Stimulated activated CD8-positive, alpha-beta memory T cell treated with anti-CD3 and anti-CD28 coated beads, Interleukin-15, amount 100 ng/mL, for 4 hours (primary cell): ENCODE measurements at places on chromosomes 1 and 21.

GRCh38 chr1:66271904-66272254 is 262.1 kb upstream of the SGIP1 start:
- no peak for DNase-seq

DNA sequence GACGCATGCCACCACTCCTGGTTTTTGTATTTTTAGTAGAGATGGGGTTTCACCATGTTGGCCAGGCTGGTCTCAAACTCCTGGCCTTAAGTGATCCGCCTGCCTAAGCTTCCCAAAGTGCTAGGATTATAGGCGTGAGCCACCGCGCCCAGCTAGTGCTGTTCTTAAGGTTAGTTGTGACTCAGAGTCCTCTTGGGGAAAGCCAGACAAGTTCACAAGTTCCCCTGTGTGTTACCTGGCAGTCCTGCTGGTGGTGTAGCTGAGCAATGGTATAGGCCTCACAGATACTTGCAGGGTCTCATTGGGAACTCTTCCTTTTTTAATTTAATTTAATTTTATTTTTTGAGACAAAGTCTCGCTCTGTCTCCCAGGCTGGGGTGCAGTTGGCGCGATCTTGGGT is 10.6 kb downstream of the CFAP126 start:
- DNase-seq = no peak

DNA sequence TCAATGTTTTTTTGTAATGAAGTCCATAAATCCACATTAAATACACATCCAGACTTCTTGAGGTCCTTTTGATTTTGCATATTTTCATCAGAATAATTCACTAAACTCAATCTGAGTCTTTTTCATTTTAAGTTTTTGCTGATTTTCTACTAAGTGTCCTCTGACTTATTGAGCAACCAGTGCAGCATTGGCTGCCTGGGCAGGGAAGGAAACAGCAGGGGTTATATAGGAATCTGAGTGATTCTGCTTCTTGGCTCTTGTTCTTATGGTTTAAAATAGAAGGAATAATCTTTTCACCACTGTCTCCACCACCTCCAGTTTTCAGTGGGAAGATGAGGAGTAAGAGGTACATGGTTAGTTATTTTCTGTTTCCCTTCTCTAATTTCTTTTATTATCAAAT is 88.4 kb downstream of the ST6GALNAC5 start:
- no peak for DNase-seq

GRCh38 chr1:155061381-155062150 is 2.0 kb upstream of the EFNA4 start:
- DNase-seq = peak; percentile 82

DNA sequence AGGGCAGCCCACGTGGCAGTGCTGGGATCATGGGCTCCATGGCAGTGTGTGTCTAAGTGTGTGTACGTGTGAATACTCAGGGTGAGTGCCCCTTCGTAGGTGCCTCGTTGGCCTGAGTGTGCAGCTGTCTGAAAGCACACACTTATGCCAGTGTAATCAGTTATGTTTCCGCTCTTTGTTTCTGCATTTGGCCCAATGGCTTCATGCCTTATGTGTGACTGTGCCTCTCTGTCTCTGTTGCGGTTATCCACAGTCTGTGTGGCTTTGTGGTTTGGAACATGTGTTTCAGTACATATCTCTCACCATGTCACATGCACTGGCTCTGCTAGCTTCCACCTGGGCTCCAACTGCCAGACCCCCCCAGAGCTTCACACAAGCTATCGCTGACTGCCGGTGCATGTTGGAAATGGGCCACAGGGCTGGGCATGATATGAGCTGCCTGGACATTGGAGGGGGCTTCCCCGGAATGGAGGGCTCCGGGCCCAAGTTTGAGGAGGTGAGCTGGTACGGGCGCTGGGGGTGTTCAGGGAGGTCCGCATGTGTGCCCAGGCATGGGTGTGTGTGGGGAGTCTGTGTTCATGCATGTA is 70.3 kb upstream of the TINAGL1 start:
- DNase-seq = no peak

DNA sequence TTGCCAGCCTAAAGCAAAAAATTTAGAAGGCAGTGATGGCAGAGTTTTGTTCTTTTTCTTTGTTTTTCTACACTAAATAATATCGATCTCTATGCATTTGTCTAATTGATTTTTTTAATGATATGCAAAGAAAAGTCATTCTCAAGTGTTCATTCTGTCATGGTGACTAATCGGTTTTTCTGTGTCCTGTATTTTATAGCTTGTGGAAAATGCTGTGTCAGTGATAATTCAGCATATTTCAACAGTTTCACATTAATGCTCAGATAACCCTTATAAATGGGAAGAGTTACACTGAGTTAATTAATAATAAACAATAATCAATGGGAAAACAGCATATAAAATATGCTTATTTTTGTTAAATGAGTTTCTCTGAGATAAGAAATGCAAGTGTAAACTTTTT is 824.9 kb downstream of the AMY1C start:
- DNase-seq = no peak

DNA sequence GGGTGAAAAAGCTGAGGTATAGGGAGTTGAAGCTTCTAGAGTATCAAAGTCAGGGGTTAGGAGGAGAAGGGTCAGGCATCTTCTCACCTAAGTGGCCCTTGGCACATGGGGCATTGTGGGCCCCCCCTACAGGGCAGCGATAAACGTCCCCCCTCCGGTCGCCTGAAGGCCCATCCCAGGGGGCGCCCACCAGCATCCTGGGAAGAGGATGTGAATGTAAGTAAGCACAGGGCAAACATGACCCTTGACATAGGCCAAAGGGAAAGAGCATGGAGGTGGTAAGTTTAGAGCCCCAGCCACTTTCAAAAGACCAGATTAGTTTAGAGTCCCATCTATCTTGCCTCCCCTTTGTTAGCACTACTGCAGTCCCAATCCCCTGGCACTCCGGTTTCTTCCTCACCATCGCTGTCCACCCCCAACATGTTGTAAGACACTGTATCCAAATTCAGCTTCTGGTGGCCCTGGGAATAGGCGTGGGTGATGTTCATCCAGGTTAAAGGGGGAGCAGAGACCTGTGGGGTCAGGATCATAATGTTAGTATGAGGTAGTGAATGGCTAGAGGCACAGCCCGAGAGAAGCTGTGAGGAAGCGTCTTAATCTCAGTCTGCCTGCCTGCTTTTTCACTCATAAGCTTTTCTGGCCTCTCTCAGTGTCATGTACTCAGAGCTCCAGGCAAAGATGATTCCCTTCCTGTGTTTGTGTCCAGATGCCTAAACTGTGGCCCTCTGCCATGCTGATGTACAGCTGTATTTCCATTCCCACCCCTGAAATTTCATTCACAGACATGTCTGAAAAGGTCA is 2.7 kb downstream of the ITGA10 start:
- DNase-seq = no peak

DNA sequence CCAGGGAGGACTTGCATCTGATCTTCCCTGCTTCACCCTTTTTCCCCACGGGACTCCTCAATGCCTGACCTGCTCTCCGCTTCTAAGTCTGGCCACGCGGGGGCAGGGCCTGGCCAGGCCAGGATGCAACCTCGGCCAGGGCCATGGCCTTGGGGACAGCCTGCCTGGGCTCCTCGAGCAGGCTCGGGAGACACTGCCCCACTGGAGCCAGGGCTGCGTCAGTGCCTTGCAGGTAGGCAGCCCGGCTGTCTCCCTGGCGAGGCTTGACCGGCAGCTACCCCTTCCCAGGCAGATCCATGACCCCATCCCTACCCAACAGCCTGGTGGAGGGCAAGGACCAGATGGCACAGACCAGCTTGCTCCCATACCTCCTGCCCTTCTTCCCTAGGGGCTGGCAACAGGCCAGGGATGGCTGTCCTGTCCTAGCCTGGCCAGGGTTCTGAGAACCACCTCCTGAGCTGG is 2.7 kb upstream of the PRDM16 start:
- DNase-seq = no peak

DNA sequence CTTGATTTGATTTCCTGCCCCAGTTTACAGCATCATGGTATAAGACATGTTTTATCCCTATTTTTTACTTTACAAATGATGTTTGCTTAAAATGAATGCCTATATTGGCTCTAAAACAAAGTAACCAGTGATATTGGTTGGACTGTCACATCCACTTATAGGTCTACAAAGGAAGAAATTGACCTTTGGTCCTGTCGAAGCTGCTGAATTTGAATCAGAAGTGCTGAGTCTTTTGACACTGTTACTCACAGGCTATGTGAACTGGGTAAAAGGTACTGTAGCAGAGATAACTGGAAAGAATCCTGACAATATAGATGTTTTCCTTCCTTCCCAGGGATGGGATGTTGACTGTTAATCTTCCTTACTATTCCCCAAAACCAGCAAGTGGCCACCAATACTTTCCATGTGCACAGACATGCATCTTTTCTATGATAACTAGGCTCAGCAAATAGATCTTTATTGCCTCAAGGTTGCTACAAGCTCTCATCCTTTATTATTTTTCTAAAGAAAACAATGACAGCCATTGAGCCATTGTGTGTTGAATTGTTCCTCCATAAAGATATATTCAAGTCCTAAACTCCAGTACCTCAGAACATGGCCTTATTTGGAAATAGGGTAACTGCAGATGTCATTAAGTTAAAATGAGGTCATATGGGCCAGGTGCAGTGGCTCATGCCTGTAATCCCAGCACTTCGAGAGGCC is 175.9 kb upstream of the NR5A2 start:
- DNase-seq = no peak

DNA sequence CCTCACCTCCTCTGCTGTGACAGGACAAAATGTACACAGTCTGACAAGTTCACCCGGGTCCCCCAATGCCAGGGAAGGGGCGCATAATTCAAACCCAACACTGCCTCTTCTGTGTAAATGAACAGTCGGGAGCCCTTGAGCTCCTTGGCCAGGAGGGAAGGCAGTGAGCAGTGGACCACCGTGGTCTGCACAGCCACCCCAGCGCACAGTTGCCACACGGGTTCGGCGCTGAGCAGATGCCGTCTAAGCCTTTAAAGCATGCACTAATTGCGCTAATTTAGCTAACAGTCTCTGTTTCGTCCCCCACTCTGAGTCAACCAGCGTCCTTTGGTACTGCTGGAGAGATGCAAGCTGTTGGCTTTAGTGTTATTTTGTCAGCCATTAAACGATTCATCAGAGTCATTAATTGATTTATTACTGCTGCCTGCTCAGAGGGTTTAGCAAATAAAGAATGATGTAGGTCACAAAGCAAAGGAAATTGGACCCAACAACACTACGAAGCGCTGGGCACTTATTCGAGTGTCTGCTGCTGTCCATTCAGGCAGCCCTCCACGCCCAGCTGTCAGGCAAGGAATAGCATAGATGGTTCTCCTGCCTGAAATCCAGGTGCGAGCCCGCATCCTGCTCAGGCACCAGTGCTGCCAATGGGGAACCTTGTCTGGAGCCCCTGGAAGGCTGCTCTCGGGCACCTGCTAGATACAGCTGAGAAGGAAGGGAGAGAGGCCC is 91.5 kb downstream of the MRPL37 start:
- DNase-seq = no peak

DNA sequence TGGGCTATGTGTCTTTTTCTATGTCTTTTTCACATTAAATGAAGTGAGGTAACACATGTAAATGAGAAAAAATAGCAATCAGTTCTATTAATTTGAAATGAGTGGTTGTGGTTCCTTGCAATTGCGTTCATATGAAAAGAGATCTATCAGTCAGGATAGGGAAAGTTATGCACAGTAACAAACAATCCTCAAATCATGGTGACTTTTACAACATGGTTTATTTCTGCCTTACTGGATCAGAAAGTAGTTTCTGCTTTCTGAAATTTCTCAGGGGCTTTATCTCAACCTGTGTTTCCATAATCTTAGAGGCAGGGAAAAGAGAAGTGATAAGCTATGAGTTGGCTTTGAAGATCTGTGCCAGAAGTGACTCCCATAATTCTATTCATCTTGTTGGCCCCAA is 39.0 kb downstream of the DOP1B start:
- no peak for DNase-seq

GRCh38 chr21:42012763-42013329 is 2.7 kb upstream of the ZBTB21 start:
- DNase-seq = no peak

DNA sequence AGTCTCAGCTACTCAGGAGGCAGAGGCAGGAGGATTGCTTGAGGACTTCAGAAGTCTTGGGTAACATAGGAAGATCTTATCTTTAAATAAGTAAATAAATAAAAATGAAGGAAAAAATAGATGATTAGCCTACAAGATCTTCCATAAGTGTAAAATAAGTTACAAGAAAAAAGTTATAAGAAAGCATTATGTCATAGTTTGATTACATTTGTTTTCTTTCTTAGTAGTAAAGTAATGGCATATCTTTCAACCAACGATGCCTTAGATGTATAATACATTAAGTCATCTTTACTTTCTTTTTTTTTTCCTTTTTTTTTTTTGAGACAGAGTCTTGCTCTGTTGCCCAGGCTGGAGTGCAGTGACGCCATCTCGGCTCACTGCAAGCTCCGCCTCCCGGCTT is 46.5 kb downstream of the SNRPE start:
- no peak for DNase-seq

DNA sequence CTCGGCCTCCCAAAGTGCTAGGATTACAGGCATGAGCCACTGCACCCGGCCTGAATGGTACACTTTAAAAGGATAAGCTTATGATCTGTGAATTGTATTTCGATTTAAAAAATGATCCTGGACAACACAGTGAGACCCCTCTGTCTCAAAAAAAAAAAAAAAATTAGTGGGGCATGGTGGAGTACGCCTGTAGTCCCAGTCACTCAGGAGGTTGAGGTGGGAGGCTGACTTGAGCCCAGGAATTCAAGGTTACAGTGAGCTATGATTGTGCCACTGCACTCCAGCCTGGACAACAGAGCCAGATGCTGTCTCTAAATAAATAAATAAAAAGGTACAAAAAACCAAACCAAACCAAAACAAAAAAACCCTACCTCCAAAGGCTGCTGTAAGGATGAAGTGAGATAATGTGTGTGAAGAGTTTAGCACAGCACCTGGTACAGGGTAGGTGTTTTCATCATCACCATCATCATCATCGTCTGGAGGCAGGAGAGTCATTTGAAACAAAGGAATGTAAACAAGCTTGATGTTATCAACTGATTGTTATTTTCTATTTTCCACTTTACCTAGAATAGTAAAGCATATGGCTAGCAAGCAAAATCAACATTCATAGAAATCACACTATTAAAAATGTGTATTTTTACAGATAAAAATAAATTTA is 22.5 kb upstream of the HTR1D start:
- no peak for DNase-seq

GRCh38 chr21:33977017-33977720 is 61.6 kb upstream of the ATP5PO start:
- no peak for DNase-seq

- DNase-seq = no peak
Observed at GRCh38 chr1:156281693-156282478, 739 bp downstream of the SMG5 start.

GRCh38 chr1:182192966-182193365 is 131.5 kb upstream of the ZNF648 start:
- DNase-seq = no peak

GRCh38 chr1:220699044-220699443 is 8.9 kb downstream of the C1orf115 start:
- no peak for DNase-seq

DNA sequence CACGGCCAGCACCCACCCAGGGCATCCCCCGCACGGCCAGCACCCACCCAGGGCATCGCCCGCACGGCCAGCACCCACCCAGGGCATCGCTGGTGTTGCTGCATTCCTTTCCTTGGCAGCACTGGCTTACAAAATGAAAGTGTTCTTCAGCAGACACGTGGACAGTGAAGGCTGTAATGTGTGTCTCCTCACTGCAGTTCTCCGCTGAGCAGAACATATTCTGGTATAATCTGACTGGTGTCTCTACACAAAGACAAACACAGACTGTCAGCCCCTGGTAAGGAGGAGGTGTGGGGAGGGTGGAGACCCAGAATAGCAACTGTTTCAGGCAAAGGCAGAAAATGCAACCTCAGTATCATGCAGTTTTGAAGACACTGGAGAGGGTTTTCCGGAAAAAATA is 7.3 kb downstream of the LYPD8 start:
- no peak for DNase-seq

- no peak for DNase-seq
Observed at GRCh38 chr1:76503100-76503499, 364.2 kb upstream of the ST6GALNAC5 start.
